ENCODE measurements at places on chromosomes 3 and 15. TPM values are rescaled to one million over a fixed set of nuclear protein-coding genes. Genes with fewer than 3 reads are reported as not detected.

Gene HESX1
- 0.89 TPM for total RNA-seq

Gene MYRIP
- 0.99 TPM for total RNA-seq

Gene STARD5
- 17.9 TPM for total RNA-seq

Gene TWF2
- 24.5 TPM for total RNA-seq

Gene GALK2
- 38.5 TPM for total RNA-seq

Gene ROPN1
- 0.69 TPM for total RNA-seq

Gene SLC9C1
- 0.89 TPM for total RNA-seq

Gene FANCD2OS
- not detected for total RNA-seq

Gene C3orf85
- total RNA-seq, result not detected

Gene MYL3
- 23.7 TPM for total RNA-seq

Gene C3orf22
- total RNA-seq, result not detected

Gene BCHE
- 28.8 TPM for total RNA-seq

Gene UBAP1L
- 2.2 TPM for total RNA-seq

Gene PARP14
- total RNA-seq, result 24.6 TPM

Gene OCA2
- 1.4 TPM for total RNA-seq

Gene GXYLT2
- total RNA-seq, result 65.3 TPM

Gene FBXO40
- 0.59 TPM for total RNA-seq

Gene CAMKV
- 0.89 TPM for total RNA-seq

Gene HEMK1
- 5.4 TPM for total RNA-seq

Gene NR2E3
- 0.79 TPM for total RNA-seq

Gene THSD4
- 24.3 TPM for total RNA-seq

Gene MAPK6
- 36.4 TPM for total RNA-seq

Gene GP9
- 0.49 TPM for total RNA-seq

Gene BOC
- 70.1 TPM for total RNA-seq

Gene CP
- 1.1 TPM for total RNA-seq

Gene GOLGA6L4
- 2.9 TPM for total RNA-seq
